CD8-positive, alpha-beta memory T cell (primary cell): ENCODE measurements at places on chromosomes 4 and X. TPM values are rescaled to one million over a fixed set of nuclear protein-coding genes. Genes with fewer than 3 reads are reported as not detected.

KDM6A gene
- total RNA-seq: 20.7 TPM

TRIML2 gene
- total RNA-seq: not detected

AFP gene
- total RNA-seq: not detected

FOXP3 gene
- 10.5 TPM for total RNA-seq

SH2D1A gene
- 90.2 TPM for total RNA-seq

GLOD5 gene
- not detected for total RNA-seq

INPP4B gene
- 52.6 TPM for total RNA-seq

MID2 gene
- total RNA-seq: 10.6 TPM

ZBTB33 gene
- 16.4 TPM for total RNA-seq

RRH gene
- 0.16 TPM for total RNA-seq

SPP1 gene
- 7.2 TPM for total RNA-seq
